Osteoblast (primary cell): ENCODE measurements at places on chromosomes 3 and 15. TPM values are rescaled to one million over a fixed set of nuclear protein-coding genes. Genes with fewer than 3 reads are reported as not detected.

DNA sequence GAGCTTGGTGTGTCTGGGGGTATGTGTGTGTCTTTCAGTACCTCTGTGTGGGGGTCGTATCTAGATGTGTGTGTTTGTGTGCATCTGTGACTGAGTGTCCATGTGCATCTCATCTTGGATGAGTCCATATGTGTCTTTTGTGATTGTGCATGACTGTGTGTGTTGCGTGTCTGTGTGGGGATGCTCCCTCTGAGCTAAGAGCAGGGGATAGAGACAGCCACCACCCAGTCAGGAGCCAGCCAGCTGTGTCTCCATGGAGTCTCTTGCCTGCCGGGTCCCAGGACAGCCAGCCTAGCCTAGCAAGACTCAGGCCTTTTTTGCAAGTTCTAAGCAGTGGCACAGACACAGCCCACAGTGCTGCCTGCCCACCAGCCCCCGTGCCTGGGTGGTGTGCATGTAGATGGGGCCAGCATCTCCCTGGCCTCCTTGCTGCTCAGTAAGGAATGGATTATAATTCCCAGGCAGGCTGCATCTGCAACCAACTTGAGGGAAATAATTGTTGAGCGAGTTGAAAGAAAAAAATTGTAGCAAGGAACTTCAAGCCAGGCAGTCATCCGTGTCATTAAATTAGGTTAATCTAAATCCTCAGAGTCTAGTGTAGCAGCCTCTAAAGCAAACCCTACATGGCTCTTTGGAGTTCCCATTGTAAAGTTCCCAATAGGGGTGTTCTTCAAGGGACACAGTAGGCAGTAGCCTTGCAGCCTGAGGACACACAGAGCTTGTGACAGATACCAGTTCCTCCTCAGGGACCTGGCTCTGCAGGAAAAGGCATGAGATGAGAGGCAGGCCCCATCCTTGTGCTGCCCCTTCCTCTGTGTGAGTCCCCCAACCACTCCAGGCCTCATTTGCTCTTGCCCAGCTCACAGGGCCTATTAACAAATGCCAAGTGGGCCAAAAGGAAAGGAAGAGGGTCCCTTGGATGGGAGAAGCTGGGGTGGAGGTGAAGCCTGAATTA lies 35.9 kb upstream of the MRPS22 start:
- H3K36me3 ChIP-seq: no peaks in the 10 kb centered on the region
- H3K27me3 ChIP-seq: no peaks in the 10 kb centered on the region
- H3K27ac ChIP-seq: peak overlapping the region; percentile 75

GRCh38 chr3:98564282-98565005 lies 29.0 kb downstream of the CPOX start:
- peaks cover 4% of the 10 kb centered on the region for H3K4me1 ChIP-seq
- no peak for DNase-seq
- H3K4me3 ChIP-seq: no peak overlapping the region
- H3K27ac ChIP-seq: no peak overlapping the region

GRCh38 chr3:27607370-27607769 lies 114.8 kb downstream of the EOMES start:
- H3K27me3 ChIP-seq: no peaks in the 10 kb centered on the region
- no peak overlapping the region for H3K4me3 ChIP-seq
- peaks cover 13% of the 10 kb centered on the region for H3K4me1 ChIP-seq
- no peak for DNase-seq
- H3K36me3 ChIP-seq: no peaks in the 10 kb centered on the region

GRCh38 chr3:31942446-31942845 lies 38.6 kb downstream of the OSBPL10 start:
- H3K27me3 ChIP-seq: no peaks in the 10 kb centered on the region
- no peak overlapping the region for H3K4me3 ChIP-seq
- no peak for DNase-seq

- peaks cover 40% of the 10 kb centered on the region for H3K4me1 ChIP-seq
- H3K27ac ChIP-seq: peak overlapping the region; percentile 86
- H3K4me3 ChIP-seq: peak overlapping the region; percentile 51
Observed at GRCh38 chr15:80549654-80550053, 145.5 kb upstream of the ABHD17C start.

- no peak overlapping the region for H3K4me3 ChIP-seq
- peaks cover 5% of the 10 kb centered on the region for H3K27me3 ChIP-seq
- H3K36me3 ChIP-seq: no peaks in the 10 kb centered on the region
- no peaks in the 10 kb centered on the region for H3K4me1 ChIP-seq
- DNase-seq: no peak
Observed at GRCh38 chr3:138338811-138339210, 9.2 kb upstream of the NME9 start.

DNA sequence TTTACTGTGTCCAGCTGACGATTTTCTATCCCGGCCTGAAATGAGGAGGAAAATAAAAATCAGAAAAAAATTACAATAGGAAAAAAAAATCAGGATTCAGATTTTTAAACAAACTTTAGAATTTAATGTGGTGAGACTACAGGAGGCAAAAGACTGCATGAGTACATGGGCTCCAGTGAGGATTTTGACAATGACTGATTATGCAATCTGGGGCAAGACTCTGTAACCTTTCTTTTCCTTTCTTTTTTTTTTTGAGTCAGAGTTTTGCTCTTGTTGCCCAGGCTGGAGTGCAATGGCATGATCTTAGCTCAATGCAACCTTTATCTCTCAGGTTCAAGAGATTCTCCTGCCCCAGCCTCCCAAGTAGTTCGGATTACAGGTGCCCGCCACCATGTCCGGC lies 29.9 kb downstream of the SPG11 start:
- peaks cover 14% of the 10 kb centered on the region for H3K4me1 ChIP-seq
- DNase-seq: no peak
- peaks cover 36% of the 10 kb centered on the region for H3K36me3 ChIP-seq

The SCAANT1 gene
- not detected in 2 replicates for total RNA-seq
